ENCODE measurements at places on chromosomes 4 and X.

- no peak for DNase-seq
Observed at GRCh38 chr4:156487107-156487506, 484.5 kb downstream of the PDGFC start.

- no peak for DNase-seq
Observed at GRCh38 chr4:153997516-153997915, 208.6 kb upstream of the SFRP2 start.

- DNase-seq, result no peak
Observed at GRCh38 chr4:138317175-138317748, 75.1 kb upstream of the SLC7A11 start.

DNA sequence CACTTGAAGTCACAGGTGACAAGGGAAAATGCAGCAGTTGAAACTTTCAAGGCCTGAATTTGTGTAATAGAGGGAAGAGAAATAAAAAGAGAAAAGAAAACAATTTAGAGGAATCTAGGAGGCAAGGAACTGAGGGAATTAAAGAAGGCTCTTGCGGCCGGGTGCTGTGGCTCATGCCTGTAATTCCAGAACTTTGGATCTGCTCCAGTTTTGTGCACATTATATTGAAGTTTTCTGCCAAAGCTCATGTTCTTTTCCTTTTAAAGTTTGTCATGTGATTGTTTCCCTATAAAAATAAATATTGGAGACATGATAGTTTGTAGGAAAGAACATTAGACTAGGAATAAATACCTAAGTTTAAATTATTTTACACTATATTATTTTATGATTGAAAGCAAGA lies 433.9 kb upstream of the CPEB2 start:
- DNase-seq, result no peak

- DNase-seq, result no peak
Observed at GRCh38 chrX:50483283-50483682, 12.7 kb upstream of the DGKK start.

Data from fibroblast of skin of left biceps (primary cell).